ENCODE measurements at places on chromosomes 2 and 18.

GRCh38 chr2:231642631-231643494 is 50.2 kb downstream of the TEX44 start:
- DNase-seq, result peak; percentile 85

GRCh38 chr2:50951437-50951836 is 80.5 kb downstream of the NRXN1 start:
- no peak for DNase-seq

DNA sequence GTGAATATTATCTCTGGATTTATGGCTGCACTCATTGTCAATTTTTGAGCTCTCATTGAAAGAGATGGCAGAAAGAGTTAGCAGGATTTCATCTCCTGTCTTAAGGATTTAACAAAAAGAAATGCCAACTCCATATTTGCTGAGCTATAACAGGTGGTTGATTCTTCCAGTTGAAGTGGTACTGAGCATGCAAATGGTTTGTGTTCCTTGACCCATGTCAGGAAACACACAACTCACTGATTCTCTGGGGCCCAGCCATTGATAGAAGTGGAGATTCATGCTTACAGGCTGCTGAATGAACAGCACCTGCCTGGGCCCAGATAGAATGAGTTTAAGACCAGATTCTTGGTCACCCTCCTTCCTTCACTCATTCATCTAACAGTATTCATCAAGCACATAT is 128.8 kb downstream of the CERS6 start:
- no peak for DNase-seq

DNA sequence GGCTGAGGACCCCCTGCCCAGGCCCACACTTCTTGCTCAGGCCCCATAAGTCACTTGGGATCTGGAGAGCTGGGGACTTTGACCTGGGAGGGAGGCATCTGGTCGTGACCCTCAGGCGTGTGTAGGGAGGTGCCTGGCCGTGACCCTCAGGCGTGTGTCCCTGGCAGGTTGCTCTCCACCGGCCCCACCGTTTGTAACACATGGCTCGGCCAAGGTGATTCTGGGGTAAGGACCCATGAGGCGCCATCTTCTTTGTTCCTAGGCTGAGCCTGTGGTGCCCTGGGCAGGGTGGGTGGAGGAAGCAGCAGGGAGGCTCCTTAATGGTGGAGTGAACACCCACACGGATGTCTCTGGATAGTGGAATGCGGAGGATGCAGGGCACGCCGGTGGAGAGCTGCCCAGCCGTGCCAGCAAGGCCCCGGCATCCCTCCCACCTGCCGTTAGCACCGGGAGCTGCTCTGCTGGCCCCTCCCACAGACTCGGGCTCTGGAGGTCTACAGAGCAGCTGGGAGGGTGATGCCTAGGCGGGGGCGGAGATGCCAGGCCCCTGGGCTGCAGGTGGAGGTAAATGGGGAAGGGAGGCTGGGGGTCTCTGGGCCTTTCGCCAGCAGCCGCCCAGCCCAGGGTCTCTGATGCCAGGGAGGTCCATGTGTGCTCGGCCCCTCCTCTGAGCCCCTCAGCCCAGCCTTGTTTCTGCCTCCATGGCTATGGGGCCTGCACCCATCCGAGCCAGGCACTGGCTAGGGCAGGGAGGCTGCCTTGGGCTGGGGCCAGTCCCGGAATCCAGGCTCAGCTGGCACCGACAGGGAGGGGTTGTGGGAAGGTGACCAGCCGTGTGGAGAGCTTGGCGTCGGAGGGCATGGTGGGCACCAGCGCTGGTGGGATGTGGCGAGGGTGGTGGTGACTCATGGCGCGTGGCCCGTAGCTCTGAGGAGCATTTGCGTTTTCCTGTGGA is 1.1 kb upstream of the GAL3ST2 start:
- DNase-seq, result no peak

GRCh38 chr2:85095094-85095493 is 38.1 kb upstream of the TCF7L1 start:
- no peak for DNase-seq

DNA sequence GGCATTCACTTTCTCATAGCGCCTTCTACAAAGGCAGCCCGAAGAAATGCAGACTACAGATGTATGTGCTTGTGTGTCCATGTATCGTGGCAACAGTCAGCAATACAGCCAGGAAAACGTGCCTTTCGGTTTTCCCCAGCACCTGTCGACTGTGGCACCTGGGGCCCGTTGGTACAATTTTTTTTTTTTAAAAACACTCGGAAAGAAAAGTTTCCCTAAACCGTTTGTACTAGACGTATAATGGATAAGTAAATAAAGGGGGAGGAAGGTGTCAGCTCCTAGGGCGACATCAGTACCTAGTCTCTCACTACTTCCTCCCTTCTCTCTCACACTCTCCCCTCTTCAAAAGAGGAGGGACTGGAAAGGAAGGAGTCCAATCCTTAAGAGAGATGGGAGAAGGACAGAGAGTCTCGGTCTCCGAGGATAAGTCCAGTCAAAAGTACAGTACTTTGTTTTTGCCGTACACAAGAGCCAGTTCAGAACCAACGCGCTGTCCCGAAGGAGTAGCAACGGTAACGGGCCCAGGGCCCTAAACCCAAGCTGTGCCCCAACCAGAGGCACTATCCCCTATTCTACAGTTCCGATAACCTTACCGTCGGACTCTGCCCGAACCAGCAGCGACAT is 759 bp downstream of the PPP4R3B start:
- DNase-seq, result no peak

DNA sequence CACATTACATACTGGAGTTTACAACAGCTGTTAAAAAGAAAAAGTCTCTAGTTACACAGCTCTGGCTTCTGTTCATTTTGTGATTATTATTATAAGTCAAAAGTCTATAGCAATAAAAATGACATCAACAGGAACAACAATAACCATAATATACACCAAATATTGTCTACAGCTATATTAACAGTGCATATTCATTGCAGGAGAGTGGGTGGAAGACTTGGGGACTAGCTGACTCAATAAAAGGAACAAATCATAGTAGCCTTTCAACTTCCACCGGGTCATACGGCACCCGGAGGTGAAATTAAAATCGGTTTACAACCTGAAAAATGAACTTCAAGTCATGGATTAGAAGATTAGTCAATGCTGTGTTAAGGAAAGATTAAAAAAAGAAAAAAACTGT is 642.1 kb downstream of the SATB2 start:
- DNase-seq, result no peak

- DNase-seq, result no peak
Measured at GRCh38 chr18:23133860-23134779, 1.2 kb upstream of the CABLES1 start.

GRCh38 chr18:23194155-23194996 is 59.1 kb downstream of the CABLES1 start:
- no peak for DNase-seq

- DNase-seq, result no peak
Measured at GRCh38 chr2:88811233-88811632, 119.8 kb downstream of the RPIA start.

DNA sequence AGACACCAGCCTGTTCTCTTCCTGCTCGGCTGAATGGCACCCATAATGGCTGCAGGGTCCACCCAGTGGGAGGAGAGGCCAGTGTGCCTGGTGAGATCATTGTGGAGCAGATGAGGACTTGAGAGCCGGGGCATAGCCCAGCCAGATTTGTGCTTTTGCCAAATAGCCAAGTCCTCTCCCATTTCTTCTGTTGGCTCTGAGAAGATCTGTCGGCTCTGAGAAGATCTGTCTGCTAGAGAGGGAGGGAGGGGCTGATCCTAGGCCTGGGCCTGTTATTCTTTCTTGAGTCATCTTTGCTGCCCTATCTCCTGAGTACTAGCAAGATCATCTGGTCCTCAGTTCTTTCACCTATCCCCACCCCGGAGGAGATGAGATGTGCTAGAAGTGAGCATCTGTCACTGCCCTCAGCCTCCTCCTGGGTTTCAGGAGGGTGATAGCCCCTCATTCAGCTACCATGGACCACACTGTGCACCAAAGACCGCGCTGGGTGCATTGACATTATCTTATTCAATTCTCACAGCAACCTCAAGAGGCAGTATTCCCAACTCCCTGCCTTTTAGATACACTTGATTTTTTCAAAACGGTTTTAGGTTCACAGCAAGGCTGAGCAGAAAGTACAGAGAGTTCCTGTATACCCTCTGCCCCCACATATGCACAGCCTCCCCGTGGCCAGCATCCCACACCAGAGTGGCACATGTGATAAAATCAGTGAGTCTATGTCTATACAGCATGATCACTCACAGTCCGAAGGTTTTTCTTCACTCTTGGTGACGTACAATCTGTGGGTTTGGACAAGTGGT is 98.6 kb downstream of the CAPN13 start:
- no peak for DNase-seq

DNA sequence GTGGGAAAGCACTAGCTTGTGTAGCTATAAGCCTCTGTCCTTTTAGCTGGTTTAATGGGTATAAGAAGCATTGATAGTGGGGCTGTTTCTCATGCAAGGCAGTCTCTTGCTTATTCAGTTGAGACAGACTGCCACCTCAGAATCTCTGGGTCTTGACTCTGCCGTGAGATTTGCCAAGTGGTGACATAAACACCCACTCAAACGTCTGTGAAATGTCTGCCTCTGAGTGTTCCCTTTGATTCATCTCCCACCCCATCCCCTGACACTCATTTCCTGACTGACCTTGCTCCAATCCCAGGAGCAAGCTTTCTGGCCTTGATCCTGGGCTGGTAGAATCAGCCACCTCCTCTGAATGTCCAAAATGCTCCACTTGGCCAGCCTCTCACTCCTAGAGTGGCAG is 141.9 kb upstream of the RBMS1 start:
- no peak for DNase-seq

GRCh38 chr18:25062720-25063119 is 289.2 kb downstream of the ZNF521 start:
- DNase-seq, result no peak

DNA sequence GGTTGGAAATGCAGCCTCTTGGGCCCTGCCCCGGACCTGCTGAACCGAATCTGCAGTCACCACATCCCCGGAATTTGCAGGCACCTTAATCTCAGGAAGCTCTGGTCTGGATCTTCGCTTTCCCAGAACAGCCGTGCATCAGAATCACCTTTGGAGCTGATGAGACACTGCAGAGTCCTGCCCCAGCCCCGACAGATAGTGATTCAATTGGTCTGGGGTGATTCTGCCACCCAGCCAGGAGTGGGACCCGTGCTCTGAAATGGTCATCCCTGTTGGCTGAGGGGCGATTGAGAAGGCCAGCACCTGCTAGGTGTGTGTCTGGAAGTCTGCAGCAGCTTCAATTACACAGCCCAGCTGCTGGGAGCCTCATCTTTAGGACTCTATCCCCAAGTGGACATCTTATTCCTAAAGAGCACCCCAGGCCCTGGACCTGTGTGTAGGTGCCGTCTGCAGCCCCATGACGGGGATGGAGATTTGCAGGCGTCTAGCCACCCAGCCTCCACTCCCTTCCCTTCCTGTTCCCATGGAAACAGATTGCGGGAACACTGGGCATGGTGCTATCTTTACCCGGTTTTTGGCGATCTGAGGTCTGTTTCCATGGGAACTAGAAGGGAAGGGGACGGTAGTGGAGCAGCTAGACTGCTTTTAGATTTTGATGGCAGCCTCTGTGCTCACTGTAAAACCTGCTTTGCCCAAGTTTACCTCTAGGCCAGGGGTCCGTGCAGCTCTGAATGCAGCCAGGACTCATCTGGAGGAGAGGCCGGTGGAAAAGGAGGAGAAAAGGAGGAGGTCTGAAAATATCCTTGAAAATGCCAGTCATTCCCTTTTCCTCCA is 156.1 kb downstream of the LDLRAD4 start:
- DNase-seq, result no peak

DNA sequence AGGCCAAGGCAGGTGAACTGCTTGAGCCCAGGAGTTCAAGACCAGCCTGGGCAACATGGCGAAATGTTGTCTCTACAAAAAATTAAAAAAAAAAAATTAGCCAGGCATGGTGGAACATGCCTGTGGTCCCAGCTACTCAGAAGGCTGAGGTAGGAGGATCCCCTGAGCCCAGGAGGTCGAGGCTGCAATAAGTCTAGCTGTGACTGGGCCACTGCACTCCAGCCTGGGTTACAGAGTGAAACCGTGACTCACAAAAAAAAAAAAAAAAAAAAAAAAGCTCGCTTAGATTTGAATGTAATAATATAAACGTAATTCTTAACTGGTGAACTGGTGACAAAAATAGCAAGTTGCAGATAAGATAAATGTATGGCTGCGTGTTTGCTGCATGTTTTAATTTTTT is 56.5 kb downstream of the TFCP2L1 start:
- DNase-seq, result no peak

- no peak for DNase-seq
Measured at GRCh38 chr2:81901017-81901416, 1596.5 kb upstream of the LRRTM1 start.

DNA sequence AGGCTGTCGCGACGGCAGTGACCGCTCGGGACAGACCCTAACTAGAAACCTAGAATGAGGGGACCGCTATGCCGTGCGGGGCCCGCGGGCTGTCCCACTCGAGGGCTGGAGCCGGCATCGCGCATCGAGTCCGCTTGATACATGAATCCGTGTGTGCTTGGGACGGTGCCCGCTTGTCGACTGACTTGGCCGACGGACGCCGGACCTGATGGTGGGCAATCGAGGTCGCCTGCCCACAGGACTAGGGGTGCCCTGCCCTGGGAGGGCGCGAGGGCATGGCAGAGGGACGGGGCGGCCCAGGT is 749 bp upstream of the PTMA start:
- DNase-seq, result peak; percentile 58

GRCh38 chr2:16245481-16246054 is 305.2 kb downstream of the MYCN start:
- DNase-seq, result no peak

DNA sequence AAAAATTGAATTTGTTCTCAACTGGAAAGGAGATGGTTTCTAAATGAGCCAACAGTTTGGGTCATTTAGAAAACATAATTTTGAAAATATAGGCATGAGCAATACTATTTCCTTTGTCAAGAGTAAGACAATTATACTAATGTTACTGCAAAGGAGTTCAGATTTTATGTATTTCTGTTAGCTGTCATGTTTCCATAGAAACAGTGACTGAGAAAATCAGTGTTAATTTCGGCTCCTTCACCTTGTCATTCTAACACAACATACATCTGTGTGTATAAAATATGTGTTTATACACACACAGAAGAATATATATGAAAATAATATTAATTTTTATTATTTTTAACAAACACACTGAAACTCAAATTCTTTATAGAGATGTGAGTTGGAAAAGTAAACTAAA is 178.0 kb upstream of the SPHKAP start:
- no peak for DNase-seq

Measured in tibial nerve (tissue), 4 donors.